Skeletal muscle cell (primary cell): ENCODE measurements at places on chromosomes 1 and 21.

DNA sequence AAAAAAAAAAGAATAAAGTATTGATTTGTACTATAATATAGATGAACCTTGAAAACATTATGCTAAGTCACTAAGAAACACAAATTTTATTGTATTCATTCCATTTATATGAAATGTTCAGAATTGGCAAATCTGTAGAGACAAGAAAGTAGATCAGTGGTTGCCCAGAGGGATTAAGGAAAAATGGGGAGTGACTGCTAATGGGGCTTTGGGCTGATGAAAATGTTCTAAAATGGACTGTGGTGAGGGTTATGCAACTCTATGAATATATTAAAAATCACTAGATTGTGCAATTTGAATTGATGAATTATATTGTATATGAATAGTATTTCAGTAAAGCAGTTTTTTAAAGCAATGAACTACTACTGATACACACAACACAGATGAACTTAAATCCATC lies 10.0 kb downstream of the GDAP2 start:
- DNase-seq = no peak

DNA sequence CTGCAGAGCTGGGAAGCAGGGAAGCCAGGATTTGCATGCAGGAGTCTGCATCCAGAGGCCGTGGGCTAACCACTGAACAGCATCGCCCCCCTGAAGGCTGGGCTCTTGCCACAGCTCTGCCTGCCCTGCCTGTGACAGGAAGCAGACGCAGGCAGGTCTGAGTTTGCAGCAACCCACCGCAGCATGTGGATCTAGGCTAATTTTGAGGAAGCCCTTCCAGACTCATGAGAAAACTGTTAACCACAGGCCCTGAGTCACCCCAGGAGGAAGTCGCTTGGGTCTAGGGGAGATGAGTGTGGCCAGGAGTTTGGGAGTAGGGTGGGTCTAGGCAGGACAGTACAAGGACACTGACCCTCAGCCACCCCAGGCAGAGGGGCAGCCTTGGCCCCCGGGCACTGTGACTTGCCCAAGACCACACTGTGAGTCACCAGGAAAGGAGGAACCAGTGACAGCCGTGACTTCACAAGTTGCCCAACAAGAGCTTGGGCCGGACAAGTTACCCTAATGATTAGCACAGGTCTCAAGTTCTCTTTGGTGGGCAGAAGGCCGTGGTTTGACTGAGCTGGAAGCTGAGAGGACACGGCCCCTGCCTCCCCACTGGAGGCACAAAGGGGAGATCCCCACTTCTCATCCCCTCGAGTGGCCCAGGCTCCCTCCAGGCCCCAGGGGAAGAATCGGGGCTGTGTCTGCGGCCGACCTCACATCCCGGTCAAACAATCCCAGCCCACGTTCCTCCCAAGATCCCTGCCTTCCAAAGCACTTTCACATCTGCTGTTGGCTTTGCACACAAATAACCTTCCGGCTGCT lies 826 bp downstream of the LAPTM5 start:
- DNase-seq = peak; percentile 57

DNA sequence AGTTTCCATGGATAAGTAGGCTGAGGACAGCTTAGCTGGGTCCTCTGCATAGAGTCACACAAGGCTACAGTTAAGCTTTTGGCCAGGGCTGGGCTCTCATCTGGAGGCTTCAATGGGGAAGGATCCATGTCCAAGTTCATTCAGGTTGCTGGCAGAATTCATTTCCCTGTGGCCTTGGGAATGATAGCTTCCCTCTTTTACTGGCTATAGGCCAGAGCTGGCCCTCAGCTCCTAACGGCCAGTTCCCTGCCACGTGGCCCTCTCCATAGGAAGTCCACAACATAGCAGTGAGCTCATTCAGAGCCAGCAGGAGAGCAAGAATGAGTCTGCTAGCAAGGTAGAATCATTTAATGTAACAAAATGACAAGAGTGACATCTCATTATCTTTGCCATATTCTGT lies 15.1 kb upstream of the PODN start:
- no peak for DNase-seq

GRCh38 chr1:26025517-26025916 lies 3.9 kb downstream of the EXTL1 start:
- no peak for DNase-seq
